ENCODE measurements at places on chromosomes 2 and 18. TPM values are rescaled to one million over a fixed set of nuclear protein-coding genes. Genes with fewer than 3 reads are reported as not detected.

Gene WDR7
- 16.4 TPM for total RNA-seq

Gene CNGA3
- total RNA-seq = not detected

Gene NRP2
- total RNA-seq = 7.1 TPM

Gene SP9
- 1.8 TPM for total RNA-seq

Gene NTSR2
- not detected for total RNA-seq

Gene SH2D6
- total RNA-seq = not detected

Gene TIMM21
- 17.9 TPM for total RNA-seq

Gene CERKL
- total RNA-seq = not detected

Gene PRSS56
- not detected for total RNA-seq

Gene KRTCAP3
- 43.5 TPM for total RNA-seq

Gene PLEKHH2
- 77.3 TPM for total RNA-seq

Gene KLHL41
- 1.2 TPM for total RNA-seq

Gene SERPINB13
- total RNA-seq = 16.3 TPM

Gene PRR30
- not detected for total RNA-seq

Gene IL1F10
- 16.1 TPM for total RNA-seq

Gene LYG2
- not detected for total RNA-seq

Gene ANKRD30BL
- not detected for total RNA-seq

Measured in suprapubic skin (tissue), 4 donors.